ENCODE measurements at places on chromosomes 7 and 10. TPM values are rescaled to one million over a fixed set of nuclear protein-coding genes. Genes with fewer than 3 reads are reported as not detected.

EN2 gene
- 1.0 TPM for polyA plus RNA-seq

GRCh38 chr7:106720641-106721040, 59.7 kb upstream of the CCDC71L start:
- DNase-seq = no peak

DNA sequence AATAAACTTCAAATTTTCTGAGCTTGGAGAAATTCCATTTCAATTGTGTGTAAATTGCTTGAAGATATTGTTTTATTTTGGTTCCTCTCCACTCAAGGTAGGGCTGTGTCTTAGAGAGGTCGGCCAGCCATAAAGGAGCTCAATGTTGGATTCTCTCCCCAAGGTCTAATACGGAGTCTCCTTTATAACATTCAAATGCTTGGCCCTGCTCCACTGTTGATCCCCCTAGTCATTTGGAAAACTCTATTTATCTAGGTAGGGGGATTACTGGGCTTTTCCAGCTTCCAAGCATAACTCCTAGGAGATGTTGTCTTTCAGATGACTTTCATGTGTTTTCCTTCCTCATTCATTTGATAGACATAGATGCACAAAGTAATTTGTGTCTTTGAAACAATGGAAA, 170.9 kb downstream of the LRMDA start:
- DNase-seq = peak; percentile 39

DNA sequence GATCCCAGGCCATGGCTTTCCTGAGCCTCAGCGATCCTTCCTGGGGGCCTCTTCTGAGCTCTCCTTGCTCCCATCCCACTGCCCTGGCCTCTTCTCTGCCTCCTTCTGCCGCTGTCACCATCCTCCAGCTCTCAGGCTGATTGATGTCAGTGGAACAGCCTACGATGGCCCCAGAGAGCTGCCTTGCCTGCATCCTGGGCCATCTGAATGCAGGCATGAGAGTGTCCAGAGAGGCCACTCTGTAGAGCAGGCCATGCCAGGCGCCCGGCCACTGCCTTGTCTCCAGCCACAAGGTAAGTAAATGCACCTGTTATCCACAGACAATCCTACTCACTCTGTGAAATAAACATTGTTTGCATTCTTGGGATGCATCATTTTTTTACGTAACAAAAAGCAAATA, 171.4 kb upstream of the PPP2R2D start:
- no peak for DNase-seq

GRCh38 chr7:129821476-129821875, 131.3 kb downstream of the UBE2H start:
- DNase-seq = no peak

- DNase-seq = no peak
These were observed 107.7 kb upstream of the BTBD16 start for GRCh38 chr10:122163174-122164022.

DNA sequence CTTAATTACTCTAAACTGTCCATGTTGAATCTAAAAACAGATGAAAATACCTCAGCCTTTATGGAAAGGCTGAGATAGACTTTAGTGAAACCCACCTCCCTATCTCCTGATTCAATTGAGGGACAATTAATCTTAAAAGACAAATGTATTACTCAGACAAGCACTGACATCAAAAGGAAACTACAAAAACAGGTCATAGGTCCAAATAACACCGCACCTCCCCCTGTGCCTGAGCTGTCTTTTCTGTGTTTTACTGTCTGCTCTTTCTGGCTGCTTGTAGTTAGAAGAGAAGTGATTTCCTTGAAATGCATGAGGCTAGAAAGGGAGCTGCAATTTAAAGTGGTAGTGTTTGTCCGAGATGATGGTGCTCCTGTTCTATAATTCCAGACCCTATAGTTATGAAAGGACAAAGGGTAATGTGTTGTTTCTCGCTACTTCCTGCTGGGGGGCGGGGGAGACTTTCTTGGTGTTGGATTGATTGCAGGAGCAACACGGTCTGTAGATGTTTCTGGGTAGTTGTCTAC, 16.0 kb downstream of the AKR1C8 start:
- no peak for DNase-seq
